ENCODE measurements at places on chromosomes 5 and 9.

GRCh38 chr5:143054480-143054941, 284.3 kb downstream of the ARHGAP26 start:
- peak; percentile 78 for DNase-seq

- DNase-seq, result no peak
Observed at GRCh38 chr9:16680975-16681651, 189.4 kb downstream of the BNC2 start.

GRCh38 chr5:10059980-10060379, 189.7 kb downstream of the ATPSCKMT start:
- DNase-seq, result no peak

DNA sequence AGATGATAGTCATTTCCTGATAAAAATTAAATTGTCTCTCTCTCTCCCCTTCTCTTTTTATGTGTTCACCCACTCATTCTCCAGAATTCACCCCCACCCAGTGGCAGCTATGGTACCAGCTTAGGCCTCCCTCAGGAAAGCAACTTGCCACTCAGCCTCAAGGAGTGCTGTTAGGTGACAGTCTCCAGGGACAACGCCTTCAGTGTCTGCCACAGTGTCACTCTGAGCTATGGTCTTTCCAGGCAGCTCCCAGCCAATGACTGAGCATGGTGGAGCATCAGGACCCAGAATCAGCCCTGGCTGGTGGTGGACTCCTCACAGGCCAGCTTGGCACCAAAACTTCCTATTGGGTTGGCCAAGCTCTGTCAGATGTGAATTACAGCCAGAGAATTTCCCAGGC, 140.9 kb upstream of the PIK3R1 start:
- DNase-seq, result no peak

DNA sequence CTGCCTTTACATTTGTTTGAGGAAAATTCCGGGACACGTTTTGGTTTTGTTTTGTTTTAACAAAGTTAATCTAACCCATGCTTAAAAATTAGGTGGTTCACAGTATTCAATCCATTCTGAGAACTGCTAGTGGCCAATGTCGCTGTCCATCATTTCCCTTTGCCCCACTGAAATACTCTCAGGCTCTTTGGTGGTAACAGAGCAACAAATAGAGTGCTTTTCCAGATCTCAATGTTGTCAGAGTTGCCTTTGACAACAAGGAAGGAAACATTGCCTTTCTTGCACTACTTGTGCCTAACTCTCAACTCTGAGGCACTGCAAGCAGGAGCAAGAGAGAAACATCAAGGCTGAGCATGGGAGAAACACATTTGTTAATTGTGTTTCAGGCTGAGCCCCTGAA, 154.0 kb downstream of the MCTP1 start:
- DNase-seq, result peak; percentile 3

DNA sequence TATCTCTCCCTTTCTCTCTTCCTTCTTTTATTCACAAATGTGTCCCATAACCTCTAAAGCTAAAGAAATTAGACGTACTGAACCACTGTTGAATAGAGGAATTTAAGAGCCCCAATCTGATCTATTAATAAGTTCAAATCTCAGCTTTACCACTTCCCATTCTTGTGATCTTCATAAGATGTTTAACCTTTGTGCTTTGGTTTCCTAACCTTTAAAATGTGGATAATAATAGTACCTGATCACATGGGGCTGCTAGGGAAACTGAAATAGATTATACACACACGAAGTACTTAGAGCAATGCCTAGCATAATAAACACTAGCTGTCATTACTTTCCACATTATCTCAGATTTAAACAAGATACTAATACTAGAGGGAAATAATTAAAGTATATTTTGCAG, 324.3 kb upstream of the SEMA6A start:
- DNase-seq, result no peak

GRCh38 chr5:113062869-113063508, 86.4 kb downstream of the DCP2 start:
- no peak for DNase-seq

DNA sequence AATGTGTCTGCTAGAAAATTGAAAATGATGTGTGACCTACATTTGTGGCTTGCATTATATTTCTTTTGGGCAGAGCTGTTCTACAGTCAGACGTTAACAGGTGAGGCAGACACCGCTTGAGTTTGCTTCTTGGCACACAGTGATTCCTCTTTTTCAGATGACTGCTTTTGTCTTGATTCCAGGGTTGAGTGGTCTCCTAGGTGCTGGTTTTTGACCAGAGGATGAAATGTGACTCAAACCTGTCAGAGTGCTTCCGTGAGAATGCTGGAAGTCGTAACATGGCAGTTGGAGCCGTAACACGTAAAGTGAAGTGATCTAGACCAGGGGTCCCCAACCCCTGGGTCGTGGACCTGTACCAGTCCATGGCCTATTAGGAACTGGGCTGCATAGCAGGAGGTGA, 28.3 kb upstream of the NDFIP1 start:
- DNase-seq, result no peak

DNA sequence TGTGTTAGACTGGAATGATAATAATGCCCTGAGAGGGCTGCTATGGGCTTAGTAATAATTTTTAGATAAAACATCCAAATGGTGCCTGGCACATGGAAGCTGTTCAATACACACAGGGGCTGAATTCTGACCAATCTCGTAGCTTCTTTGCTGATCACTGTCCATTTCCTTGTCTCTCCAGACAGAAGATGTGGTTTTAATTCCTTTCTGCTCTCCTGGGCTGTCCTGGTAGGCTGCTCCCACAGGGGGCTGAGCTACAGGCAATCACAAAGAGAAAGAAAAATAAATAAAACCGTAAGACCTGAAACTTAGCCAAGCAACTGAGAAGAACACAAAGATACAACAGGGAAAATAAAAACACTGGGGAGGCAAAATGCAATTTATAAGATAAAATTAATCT, 136.5 kb downstream of the CDK5RAP2 start:
- no peak for DNase-seq

DNA sequence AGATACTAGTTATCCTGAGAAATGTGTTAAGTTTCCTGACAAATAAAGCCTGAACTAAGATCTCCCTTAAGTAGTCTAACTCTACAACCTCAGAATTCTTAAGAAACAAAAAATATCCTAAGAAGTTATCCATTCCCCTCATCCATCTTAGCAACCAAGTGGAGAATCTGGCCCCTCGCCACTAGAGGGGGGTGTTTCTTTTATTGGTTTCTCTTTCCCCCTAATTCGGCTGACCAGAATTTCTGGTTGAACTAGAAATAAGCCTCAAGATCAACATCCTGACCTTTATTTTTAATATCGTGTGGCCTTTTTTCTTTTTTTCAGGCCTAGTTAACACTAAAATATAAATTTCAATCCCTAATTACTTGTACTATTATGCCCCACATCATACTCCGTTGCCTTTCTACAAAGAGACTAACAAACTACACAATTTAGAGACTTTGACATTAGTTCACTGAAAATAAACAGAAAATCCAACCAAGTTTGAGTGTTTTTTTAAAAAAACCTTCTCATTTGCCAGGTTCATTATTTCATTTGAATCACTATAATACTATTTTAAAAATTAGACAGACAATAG, 14.3 kb upstream of the NR4A3 start:
- DNase-seq, result peak; percentile 71

GRCh38 chr5:458547-459353, 15.8 kb downstream of the EXOC3 start:
- no peak for DNase-seq

DNA sequence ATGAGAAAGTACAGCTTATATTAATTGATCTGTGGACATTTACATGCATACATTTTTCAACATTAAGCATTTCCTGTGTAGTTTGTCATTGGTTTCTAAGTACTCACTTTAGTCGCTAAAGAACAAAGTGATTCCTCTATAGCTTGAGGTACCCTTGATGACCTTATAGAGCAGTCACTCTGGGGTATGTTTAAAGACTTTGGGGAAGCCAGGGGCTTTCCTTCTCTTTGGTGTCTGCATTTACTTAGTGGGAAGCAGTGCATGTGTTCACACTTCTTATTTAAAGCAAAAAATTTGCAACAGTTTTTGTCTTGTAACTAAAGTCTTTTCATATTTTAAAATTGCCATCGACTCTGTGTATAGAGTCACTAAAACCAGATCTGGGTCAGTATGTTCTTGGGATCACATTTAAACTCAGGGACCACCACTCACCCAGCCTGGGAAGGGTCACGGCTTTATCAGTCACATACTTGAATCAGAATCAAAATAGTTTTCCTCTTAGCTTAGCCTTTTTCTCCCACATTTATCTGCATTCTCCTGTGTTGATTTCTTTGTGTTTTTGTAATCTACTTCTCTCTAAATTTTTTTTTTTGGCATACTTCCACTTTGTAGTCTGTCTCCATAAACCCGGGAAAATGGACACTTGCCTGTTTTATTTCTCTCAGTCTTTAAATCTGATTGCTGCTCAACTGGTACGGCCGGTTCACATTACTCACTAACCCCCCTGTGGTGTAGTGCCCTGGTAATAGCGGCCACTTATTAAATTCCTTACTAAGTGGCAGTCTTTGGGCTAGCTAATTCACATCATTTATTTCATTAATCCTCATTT, 143.9 kb upstream of the FBN2 start:
- no peak for DNase-seq

- no peak for DNase-seq
Observed at GRCh38 chr5:90518661-90519060, 10.7 kb downstream of the LYSMD3 start.

- DNase-seq, result peak; percentile 64
Observed at GRCh38 chr5:76715736-76716455, at the start of gene F2R. Gene F2R (plus strand): TSS chr5:76716126. CDS start chr5:76716308, 182 bp downstream.

GRCh38 chr5:27708534-27708933, 670.1 kb upstream of the CDH9 start:
- no peak for DNase-seq

DNA sequence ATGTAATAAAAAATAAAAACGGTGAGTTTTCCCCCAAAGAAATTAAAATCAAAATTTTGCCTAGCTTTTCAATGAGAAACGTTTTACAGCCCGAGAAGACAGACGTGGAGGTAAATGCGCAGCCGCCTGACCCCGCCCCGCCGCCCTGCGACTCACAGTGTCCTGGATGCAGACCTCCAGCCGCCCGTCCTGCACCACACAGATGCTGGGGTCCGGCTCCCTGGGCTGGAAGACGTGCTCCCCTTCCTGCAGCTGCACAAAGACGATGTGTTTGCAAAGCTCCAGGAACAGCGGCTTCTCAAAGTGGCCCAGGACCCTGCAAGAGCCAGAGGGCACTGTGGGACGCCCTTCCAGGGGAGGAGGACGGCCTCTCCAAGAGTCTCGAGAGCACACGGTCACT, 7.7 kb downstream of the PNPLA7 start:
- no peak for DNase-seq

DNA sequence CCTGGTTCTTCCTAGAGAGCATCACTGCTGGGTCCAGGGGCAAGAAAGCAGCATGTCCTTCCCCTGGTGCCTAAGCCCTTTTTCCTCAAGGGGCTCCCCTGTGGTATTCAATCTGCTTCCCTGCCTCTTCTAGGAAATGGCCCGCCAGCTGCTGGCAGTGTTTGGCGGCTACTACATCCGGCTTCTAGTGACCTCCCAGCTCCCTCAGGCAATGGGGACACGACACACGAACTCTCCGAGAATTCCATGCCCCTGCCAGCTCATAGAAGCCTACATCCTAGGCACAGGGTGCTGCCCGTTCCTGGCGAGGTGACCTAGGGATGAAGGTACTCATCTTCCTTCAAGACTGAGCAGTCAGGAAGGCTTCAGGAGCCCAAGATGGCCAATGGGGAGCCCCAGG, 14.6 kb downstream of the TEX53 start:
- no peak for DNase-seq

- DNase-seq, result no peak
Observed at GRCh38 chr9:131611586-131612315, 66.4 kb downstream of the PRRT1B start.

- DNase-seq, result no peak
Observed at GRCh38 chr9:111152614-111153406, 114.5 kb upstream of the LPAR1 start.

DNA sequence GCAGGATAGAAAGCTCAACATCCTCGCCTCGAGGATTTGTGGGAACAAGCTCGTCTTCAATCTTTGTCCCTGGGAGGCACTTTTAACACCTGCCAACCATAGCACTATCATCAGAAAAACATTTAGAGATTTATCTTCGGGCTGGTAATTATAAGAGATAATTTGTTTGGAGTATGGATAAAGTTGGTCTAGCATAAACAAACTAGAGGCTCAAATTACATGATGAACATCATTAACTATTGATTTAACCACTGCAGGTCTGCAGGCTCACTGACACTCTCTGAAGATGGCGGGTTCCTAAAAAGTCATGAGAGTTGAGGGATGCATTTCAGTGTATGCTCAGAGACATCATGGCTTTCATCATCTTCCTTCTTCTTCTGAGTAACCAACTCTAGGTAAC, 25.8 kb upstream of the PCA3 start:
- no peak for DNase-seq

GRCh38 chr9:114894206-114894605, 36.2 kb downstream of the TNFSF8 start:
- DNase-seq, result no peak

GRCh38 chr5:56305001-56305950, 72.1 kb upstream of the ANKRD55 start:
- no peak for DNase-seq

DNA sequence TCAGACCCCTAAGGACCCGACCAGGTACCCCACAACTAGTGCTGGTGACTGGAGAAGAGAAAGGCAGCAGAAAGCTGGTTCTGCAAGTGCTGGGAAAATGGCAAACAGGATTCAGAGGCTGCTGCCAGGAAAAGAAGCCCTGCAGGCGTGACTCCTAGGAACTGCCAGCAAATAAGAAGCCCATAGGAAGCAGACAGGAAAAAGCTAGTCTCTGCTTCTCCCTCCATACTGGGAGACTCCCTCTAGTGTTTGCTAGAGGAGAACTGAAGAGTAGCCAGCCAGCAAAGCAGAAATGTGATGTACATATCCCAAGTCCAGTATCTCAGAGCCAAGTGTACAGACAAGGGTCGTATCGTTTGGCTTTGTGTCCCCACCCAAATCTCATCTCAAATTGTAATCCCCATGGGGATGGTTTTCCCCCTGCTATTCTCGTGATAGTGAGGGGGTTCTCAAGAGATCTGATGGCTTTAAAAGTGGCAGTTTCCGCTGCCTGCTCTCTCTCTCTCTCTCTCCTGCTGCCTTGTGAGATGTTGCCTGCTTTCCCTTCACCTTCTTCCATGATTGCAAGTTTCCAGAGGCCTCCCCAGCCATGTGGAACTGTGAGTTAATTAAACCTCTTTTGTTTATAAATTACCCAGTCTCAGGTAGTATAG, 38.1 kb upstream of the TUSC1 start:
- no peak for DNase-seq

DNA sequence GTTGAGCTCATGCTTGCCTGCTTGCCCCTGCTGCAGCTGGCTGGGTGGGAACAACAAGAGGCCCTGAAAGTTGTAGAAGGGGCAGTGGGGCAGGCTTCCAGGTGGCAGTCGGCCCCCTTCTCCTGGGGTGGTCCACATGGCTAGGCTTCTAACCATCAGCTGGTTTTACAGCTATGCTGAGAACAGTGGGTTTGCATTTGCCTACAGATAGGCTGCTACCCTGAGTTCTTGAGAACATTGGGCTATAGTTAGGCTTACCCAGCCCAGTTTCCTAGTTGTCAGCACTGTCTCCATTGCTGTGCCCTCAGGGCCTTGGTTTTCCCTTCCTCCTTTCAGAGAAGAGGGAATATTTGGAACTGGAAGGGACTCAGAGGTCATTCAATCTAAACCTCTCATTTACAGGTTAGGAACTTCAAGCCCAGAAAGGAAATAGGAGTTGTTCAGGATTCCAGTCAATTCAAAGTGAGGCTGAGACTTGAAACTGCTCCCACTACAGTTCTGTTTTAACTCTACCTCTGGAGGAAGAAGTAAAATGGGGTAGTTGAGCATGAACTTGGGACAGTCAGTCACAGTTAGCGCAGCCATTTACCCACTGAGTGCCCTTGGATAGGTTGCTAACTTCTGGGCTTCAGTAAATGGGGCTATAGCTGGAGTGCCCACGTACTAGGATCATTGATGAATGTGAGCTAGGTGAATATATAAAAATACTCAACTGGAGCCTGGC, 11.5 kb downstream of the LARP1 start:
- no peak for DNase-seq
